ENCODE measurements at places on chromosomes 4 and X. TPM values are rescaled to one million over a fixed set of nuclear protein-coding genes. Genes with fewer than 3 reads are reported as not detected.

CTAG2 gene
- not detected for total RNA-seq

CABS1 gene
- total RNA-seq: not detected

RHOXF1 gene
- not detected for total RNA-seq

DCAF8L2 gene
- not detected for total RNA-seq

ASB9 gene
- total RNA-seq: 25.2 TPM

FGF13 gene
- 0.14 TPM for total RNA-seq

AVPR2 gene
- total RNA-seq: 0.09 TPM

CITED1 gene
- total RNA-seq: 1.3 TPM

EFHC2 gene
- 0.18 TPM for total RNA-seq

TSPAN6 gene
- total RNA-seq: 37.9 TPM

FANCB gene
- total RNA-seq: 3.2 TPM

F11 gene
- not detected for total RNA-seq

ODAPH gene
- total RNA-seq: 0.23 TPM

ADH7 gene
- not detected for total RNA-seq

KCTD8 gene
- not detected for total RNA-seq

SSX2 gene
- total RNA-seq: not detected

CFAP99 gene
- total RNA-seq: 0.12 TPM

FATE1 gene
- not detected for total RNA-seq

TEX13B gene
- total RNA-seq: not detected

SHROOM2 gene
- 0.28 TPM for total RNA-seq

CT45A7 gene
- total RNA-seq: not detected

PTPN13 gene
- total RNA-seq: 5.6 TPM

CPE gene
- total RNA-seq: 1.6 TPM

CLNK gene
- not detected for total RNA-seq

CXorf49B gene
- total RNA-seq: not detected

MAGEC1 gene
- 0.03 TPM for total RNA-seq

SYTL5 gene
- 0.45 TPM for total RNA-seq

PNMA5 gene
- not detected for total RNA-seq

NXF2B gene
- not detected for total RNA-seq

TLR3 gene
- total RNA-seq: 0.46 TPM

FUNDC1 gene
- 25.8 TPM for total RNA-seq

FAM236C gene
- total RNA-seq: not detected

NR3C2 gene
- not detected for total RNA-seq

PABPC5 gene
- not detected for total RNA-seq

FAM156B gene
- total RNA-seq: 15.1 TPM

AKAP4 gene
- not detected for total RNA-seq

MAGEE2 gene
- total RNA-seq: not detected

VSIG1 gene
- total RNA-seq: 0.31 TPM
